ENCODE measurements at places on chromosomes 3 and 15.

DNA sequence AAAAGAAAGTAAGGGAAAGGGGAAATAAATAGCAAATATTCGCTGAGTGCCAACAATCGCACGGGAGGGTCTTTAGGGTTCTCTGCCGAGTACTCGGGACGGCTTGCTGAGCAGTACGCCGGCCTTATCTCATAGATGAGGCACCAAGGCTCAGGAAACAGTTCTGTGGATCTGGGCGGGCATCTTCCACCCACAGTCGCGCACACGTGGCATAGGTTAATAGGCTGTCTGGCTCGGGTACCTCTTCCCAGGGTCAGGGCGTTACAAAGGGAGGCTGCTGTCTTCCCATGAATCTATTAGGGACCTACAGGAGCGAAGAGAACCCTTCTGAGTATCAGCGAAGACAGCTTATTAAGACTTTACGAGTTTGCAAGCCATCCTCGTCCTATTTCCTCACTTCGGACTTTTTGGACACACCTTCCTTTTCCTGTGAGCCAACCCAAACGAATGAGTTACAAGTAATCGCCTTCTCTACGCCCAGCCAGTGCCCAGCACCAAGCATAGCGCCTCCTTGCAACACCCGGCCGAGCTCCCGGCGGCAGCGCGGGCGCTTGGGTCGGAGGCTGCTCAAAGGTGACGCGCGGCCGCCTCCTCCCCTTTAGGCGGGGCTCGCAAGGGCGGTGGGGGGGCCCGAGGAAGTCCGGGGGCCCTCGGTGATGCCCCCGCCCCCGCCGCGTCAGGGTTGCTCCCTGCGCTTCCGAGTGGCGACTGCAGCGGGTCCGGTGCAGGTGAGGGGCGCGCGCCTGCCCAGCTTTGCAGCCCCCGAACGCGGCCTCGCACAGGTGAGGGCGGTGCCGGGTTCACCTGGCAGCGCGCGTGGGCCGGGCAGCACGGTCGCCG, at the start of gene MCTP2:
Gene MCTP2, plus strand, starts transcription at position 679 of the 840 bp plus-strand sequence. CDS start 66,705 bp downstream, outside the sequence.
- peak; percentile 17 for DNase-seq

- no peak for DNase-seq
These were observed 43.8 kb downstream of the NEK10 start for GRCh38 chr3:27325419-27325818.

- DNase-seq: no peak
These were observed 279.8 kb downstream of the ROBO2 start for GRCh38 chr3:77319711-77320110.

DNA sequence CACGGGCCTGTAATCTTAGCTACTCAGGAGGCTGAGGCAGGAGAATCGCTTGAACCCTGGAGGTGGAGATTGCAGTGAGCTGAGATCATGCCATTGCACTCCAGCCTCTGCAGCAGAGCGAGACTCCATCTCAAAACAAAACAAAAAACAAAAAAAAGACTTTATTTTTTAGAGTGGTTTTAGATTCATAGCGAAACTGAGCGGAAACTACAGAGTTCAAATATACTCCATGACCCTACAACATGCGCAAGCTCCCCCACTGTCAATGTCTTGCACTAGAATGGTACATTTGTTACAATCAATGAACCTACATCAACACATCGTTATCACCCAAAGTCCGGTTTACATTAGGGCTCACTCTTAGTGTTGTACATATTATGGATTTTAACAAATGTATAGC, 2.2 kb upstream of the CRTAP start:
- no peak for DNase-seq

GRCh38 chr3:108106031-108106430, 15.2 kb upstream of the CD47 start:
- DNase-seq: no peak

DNA sequence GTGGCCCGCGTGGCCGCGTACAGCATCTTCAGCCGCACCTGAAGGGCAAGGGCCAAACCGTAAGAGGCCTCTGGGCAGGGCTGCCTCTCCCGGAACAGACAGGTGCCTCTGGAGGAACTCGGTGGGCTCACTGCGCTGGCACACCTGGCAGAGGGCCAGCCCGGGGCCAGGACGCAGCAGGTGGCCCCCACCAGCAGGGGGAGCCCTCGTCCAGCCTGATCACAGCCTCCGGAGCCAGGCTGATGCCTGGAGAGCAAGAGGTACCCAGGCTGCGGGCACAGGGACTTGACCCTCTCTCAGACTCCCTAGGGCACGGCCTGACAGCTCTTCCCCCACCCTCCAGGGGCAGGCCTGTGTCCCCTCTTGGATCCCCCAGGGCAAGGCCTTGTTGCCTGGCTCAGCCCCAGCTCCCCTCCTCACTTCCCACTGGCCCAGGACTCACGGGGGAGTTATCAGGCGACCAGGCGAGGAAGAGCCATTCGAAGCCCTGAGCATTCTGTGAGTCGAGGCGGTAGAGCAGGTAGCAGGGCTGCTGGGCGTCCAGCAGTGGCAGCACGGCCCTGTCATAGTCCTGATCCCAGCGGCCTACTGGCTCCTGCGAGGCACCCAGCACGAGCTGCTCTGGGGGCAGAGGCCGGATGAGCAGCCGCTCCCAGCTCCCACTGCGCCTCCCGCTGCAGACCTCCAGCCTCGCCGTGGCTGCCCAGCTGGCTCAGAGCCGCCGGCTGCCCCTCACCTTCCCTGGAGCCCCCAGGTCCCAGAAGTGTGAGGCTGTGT, 6.2 kb upstream of the TLR9 start:
- DNase-seq: no peak

DNA sequence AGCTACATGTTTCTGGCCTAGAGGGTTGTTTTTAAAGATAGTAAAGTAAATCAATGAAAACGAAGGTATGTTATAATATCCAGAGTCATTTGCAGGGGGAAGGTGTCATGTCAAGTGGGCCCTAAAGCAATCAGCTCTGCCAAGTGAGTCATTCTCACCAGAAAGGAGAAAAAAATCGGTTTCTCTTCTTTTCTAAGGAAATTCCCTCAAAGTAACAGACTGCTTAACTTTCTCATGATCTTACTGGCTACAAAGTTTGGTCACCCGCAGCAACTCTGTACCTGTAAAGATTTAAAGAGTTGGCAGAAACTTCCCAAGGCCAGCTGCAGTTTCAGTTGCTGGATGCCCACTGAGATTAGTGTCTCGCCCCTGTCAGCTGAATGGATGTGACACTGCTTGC, 5.5 kb upstream of the FSIP1 start:
- DNase-seq: no peak

- DNase-seq: no peak
These were observed 23.6 kb upstream of the CAV3 start for GRCh38 chr3:8709801-8710507.

DNA sequence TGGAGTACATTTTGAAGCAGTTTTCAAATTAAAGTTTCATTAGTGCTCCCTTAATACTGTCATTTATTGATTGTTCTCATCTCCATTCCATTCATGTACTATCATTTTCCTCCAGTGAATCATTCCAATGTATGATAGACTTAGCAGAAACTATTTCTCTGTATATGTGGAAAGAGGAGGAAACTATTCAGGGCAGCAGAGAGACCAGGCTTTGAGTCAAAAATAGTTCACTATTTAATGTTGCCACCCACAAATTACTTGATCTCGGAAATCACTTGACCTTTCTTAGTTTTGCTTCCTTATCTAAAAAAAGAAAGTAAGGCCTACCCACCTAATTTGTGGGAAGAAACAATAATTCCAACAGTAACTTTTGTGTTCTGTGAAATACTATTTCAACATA, 610.5 kb upstream of the ZNF385D start:
- no peak for DNase-seq

- DNase-seq: no peak
These were observed 67.1 kb downstream of the CRYGS start for GRCh38 chr3:186477033-186477432.

- no peak for DNase-seq
These were observed 16.1 kb upstream of the GCSAM start for GRCh38 chr3:112149136-112149535.

DNA sequence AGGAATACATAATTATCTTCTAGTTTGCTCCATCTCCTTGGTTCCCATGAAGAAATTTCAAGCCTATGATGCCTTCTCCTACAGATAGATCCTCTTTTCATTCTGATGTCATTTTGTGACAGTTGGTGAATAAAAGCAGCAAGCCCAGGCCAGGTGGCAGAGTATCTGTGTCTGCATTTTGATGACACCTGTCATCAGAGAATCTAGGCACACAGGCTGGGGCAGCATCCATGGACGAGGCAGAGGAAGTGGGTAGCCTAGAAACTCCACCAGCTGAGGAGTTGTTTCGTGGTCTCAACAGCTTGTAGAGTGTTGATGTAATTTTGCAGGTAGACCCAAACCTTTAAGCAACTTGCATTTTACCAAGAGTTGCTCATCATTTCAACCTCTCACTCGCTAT, 269.8 kb downstream of the FEZF2 start:
- DNase-seq: no peak

DNA sequence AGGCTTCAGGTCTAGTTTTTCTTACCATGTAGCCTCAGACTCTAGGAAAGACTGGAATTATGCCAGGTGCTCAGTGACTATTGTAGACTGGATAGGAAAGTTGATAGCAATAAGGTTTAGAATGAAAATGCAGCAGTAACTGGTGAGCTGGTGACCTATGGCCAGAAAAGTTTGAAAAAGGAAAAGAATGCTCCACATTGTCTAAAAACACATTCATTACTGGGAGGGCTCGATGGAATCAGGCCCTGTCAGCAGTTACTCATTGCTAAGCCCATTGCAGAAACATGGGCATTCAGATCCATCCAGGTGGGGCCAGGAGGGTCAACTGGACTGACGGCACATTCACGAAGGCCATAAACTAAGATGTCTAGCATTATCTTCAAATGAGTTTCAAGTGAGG, 8.7 kb upstream of the MBNL1 start:
- DNase-seq: no peak

DNA sequence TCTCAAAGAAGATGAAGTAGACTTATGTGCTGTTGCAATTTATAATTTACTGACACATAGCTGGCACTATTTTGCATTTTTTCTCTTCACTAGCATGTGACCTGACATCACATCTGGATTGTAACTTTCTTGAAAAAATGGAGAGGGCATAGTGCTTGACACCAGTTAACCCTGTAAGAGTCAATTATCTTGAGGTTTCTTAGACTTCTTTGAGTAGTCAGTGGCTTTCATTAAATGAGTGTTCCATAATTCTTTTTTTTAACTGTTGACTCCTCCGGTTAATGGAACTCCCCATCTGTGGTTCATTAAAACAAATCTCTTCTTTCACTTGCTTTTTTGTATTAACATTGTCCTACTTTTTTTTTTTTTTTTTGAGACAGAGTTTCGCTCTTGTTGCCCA, 16.9 kb upstream of the PRKCI start:
- DNase-seq: peak; percentile 11

GRCh38 chr3:109553591-109554371, 216.4 kb upstream of the DPPA4 start:
- no peak for DNase-seq

DNA sequence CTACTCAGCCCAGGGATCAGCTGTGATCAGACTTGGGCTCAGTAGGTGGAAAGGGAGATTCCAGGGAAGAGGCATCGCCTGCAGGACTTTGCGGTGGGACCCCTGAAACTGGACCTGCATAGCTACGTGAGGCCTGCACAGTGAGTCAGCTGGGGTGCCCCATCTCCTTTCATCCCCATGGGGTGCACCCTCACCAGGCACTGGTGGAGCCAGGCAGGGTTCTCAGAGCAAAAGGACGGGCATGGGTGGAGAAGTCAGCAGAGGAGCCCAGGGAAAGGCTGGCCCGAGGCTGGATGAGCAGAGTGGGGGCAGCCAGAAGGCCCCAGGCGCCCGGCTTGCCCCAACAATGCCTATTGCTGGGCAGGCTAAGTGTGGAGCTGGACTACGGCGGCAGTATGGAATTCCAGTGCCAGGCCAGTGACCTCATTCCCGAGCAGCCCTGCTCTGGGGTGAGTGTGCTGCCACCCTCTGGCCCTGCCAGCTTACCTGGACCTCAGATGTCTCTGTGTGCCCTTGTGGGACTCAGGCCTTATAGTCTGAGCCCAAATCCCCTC, 19.7 kb downstream of the ACAA1 start:
- no peak for DNase-seq

- no peak for DNase-seq
These were observed 5.9 kb upstream of the STRA6 start for GRCh38 chr15:74208496-74208895.

DNA sequence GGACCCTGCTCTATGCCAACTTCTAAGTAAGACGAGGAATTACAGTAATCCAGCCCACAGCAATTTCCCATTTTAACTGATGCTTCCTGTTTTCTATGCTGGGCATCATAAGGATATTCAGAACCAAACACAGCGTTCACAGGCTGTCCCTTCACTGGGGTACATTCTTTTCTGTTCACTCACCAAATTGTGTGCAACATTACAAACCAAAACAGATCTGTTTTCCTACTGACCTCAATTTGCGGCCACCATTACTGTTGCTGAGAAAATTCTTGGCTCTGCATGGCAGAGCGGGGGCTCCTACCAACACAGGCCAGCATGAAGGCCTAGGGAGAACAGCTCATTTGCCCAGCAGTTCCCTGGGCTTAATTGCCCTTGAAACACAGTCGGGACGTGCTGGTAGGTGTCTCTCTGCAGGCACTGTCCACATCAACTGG, 76.5 kb downstream of the MYO1E start:
- peak; percentile 95 for DNase-seq

- DNase-seq: peak; percentile 74
These were observed 51.0 kb upstream of the ATOSA start for GRCh38 chr15:52730173-52730572.

- no peak for DNase-seq
These were observed 107.0 kb upstream of the ATP11B start for GRCh38 chr3:182686033-182686886.

DNA sequence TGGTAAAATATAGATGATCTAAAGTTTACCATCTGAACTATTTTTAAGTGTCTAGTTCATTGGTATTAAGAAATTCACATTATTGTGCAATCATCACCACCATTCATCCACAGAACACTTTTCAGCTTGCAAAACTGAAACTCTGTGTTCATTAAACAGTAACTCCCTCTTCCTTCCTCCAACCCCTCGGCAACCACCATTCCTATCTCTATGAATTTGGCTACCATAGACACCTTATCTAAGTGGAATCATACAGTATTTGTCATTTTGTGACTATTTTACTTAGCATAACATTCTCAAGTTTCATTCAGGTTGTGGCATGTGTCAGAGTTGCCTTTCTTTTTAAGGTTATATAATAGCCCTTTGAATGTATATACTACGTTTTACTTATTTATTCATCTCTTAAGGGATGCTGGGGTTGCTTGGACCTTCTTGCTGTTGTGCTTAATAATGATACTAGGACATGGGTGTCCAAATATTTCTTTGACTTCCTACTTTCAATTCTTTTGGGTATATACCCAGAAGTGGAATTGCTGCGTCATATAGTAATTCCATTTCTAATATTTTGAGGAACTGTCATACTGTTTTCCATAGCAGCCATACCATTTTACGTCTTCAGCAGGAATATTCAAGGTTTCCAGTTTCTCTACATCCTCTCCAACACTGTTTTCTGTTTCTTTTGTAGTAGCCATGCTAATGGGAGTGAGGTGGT, 20.9 kb downstream of the KAT2B start:
- no peak for DNase-seq

DNA sequence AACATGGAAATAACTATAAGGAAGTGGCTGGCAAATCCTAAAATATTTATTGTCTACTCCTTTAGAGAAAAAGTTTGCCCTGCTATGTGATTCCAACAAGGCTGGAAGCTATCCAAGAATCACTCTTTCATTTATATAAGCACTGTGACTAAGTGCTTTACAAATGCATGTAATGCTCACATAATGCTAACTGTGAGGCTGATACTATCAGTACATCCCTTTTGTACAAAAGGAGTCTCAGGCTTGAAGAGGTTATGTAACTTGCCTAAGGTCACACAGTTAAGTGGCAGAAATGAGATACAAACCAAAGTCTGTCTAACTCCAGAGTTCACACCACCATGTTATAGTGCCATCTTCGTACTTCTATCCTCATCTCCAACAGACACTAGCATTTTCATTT, 17.0 kb downstream of the TOPBP1 start:
- no peak for DNase-seq
